Right renal cortex interstitium (tissue), 3 donors: ENCODE measurements at places on chromosomes 11 and 22.
A peak's percentile ranks its signal among the peaks of the same experiment; 100 is the strongest.

GRCh38 chr11:117146521-117146920 lies 2.4 kb downstream of the PAFAH1B2 start:
- no peak for DNase-seq

- no peak for DNase-seq
Measured at GRCh38 chr11:119403021-119403420, 20.0 kb downstream of the THY1 start.

- DNase-seq: no peak
Measured at GRCh38 chr11:111691741-111692140, 74.4 kb downstream of the PPP2R1B start.

DNA sequence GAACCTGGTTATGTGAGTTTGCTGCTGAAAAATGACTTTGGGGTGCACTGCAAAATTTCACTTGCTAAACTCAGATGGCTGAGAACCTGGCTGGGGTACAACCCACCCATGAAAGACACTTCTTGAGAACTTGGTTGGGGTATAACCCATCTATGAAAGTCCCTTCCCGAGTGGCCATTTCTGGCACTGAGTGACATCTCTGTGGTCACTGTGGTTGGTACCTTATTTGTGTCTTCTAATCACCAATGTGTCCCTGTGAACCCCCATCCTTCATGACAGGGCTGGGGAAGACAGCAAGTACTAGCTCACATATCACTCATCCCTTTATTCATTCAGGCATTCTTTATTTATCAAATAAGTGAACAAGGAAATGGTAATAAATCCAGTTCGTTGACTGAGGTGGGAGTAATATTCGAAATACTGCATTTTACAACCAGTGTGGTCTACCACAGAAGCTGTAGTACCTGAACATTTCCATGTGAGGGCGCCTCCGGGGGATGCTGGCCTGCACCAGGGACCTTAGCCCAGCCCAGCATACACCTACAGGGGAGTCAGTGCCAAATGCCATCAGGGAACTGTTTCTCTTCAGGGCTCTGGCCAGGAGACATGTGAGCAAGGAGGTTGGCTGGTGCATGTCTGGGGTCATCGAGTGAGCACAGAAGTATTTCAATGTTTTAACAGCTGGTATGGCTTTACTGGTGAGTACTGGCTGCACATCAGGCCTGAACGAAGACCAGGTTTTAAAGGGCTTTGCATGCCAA lies 122.1 kb downstream of the CSNK2A3 start:
- DNase-seq: no peak

- no peak for DNase-seq
Measured at GRCh38 chr22:45678961-45679912, 7.6 kb downstream of the ATXN10 start.

GRCh38 chr22:37240240-37240940 lies 3.7 kb downstream of the RAC2 start:
- DNase-seq: no peak

DNA sequence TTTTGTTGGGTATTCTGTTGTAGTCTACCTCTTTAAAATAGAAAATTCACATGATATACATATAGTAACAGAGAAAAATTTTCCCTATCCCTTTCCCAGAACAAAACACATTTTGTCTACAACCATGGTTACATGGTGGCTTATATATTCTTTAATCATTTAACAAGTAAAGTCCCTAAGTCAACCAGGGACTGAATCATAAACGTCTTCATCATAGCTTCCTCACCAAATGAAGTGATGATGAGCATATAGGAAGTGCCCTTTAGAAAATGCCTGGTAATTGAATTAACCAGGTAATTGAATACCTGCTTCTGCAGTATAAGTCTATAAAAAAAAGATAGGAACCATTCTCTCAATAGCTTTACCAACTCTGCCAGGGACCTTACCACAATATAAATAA lies 101.2 kb downstream of the APOL5 start:
- no peak for DNase-seq

DNA sequence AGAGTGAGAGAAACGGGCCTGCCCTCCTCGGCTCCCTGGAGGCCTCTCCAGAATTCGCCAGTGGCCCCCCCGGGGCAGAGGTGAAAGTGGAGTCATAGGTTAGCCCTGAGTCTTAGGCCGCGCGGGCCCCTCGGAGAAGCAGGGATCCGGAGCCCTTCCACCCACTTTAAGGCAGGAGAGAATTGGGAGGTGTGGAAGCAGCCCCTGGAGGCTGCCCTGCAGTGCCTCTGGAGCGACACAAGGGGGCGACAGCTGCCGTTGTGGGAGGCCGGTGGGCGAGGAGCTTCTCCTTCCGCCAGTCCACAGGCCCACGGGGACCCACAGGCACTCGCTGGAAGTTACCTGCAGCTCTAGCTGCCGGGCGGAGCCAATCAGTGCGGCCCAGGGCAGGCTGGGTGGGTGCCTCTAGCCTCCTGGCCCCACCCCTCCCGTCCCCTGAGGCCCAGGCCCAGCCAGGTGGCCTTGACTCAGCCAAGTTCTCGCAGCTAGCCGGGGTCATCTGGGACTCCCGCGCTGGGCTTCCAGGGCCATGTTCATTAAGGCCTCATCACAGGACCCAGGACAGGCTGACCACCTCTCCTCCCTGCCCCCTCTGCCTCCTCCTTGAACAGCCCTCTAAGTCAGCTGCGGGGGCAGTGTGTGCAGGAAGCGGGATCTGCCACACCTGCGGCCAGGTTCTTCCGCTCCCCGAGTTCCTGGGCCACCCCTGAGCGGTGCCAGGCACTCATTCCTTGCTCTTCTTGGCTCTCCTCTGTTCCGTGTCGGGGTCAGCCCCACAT lies 5.0 kb downstream of the DGKZ start:
- no peak for DNase-seq

GRCh38 chr22:49502126-49502826 lies 325.4 kb downstream of the BRD1 start:
- DNase-seq: no peak

DNA sequence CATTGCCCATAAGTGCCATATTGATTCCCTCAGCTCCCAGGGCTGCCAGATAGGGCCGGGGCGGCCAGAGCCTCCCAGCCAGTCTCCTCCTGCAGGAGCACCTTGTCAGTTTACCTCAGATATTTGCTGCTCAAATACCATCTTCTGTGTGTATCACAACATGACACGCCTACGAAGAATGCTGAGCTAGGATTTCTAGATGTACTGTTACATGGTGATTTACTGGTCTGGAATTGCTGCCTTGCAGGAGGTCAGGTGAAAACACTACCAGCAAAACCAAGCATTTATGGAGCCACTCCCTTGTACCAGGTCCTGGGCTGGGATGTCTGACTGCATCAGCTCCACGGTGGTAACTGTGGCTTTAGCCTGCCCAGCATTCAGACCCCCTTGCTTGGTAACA lies 11.8 kb downstream of the MICAL3 start:
- DNase-seq: no peak

DNA sequence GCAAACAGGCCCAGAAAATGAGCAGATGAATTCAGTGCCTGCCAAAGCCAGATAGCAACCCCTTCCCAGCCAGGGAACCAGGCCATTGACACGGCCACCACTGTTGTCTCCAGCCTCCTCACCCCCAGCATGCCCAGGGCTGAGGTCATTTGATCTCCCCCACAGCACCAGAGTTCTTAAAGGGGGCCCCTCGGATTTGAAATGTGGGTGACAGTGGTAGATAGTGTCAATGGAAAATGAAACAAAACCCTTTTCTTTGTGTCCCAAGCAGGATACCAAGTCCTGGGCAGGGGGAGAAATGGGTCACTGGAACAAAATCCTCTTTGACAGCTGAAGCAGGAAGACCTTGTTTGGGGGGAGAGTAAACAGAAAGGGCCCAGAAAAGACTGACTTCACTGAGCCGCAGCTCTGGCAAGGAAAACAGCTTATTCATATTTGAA lies 14.3 kb upstream of the ACCSL start:
- DNase-seq: no peak

- no peak for DNase-seq
Measured at GRCh38 chr11:115345840-115346239, 158.4 kb downstream of the CADM1 start.

DNA sequence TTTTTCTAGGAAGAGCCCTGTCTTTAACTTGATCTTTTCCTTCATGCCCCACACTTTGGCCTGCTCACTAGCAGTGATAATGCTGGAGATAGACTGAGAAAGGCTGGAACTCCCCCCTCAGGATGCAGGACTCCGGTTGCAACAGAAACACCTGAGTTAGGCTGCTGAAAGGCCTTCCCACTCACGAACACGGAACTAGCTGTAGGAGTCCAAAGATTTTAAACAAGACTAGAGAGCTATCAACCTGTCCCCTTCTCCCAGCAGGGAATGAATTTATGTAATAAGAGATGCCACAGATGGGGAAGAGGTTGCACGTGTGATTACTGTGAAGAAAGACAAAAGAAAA lies 13.0 kb downstream of the SCN3B start:
- no peak for DNase-seq

GRCh38 chr11:45354976-45355705 lies 69.0 kb upstream of the SYT13 start:
- DNase-seq: peak; percentile 84

DNA sequence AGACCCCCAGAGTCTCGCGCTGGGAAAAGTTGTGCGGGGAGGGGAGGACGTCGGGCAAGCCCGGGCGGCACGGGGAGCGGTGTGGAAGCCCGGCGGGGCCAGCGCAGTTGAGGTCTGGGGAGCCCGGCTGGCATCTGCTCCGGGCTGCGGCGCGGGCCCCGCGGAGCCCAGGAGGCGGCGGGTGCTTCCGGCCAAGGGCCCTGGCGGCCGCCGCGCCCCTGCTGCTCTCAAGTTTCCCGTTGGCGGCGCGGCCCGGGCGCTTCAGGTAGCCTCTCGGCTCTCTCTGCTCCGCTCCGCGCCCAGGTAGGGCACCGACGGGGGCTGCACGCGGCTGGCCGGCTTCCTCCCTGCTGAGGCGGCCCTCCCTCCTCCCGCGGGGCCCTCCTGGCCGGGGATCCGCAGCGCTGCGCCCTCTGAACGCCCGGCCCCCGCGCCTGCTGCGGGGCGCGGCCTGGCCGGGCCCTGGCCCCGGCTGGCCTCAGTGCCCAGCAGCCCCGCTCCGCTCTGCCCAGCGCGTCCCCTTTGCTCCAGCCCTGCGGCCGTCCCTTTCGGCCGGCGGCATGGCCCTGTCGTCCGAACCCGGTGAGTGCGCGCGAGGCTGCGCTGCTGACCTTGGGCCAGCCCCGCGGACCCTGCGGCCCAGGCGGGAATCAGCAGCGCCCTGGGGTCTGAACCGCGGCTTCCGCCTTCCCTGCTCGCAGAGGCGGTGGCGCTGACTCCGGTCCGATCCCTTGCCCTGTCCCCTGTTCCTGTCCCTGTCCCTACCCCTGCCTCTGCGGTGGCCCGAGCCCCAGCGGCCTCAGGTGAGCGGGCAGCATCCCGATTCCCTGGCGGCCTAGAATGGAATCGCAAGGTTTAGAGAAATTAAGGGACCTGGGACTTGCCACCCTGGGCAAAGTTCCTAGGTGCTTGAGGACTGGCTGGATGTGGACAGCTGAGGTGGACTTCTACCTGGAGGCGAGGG lies 4.3 kb upstream of the AMPD3 start:
- no peak for DNase-seq

GRCh38 chr11:66324664-66325063 lies 7.8 kb upstream of the CD248 start:
- DNase-seq: no peak

DNA sequence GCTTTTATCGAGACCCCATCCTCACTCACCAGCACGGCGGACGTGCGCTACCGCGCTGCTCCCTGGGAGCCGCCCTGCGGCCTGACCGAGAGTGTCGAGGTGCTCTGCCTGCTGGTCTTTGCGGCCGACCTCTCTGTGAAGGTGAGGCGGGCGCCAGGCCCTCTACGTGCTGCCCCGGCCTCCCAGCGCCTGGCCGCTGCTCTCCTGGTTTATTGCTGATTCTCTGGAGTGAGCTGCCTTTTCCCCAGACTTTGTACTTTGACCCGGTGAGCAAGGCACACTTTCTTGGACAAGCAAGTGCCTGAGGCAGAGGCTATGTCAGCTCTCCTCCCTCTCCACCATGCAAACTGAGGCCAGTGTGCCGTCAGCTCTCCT lies 6.5 kb downstream of the TPCN2 start:
- DNase-seq: no peak

- no peak for DNase-seq
Measured at GRCh38 chr11:33405834-33406602, 148.8 kb downstream of the HIPK3 start.

DNA sequence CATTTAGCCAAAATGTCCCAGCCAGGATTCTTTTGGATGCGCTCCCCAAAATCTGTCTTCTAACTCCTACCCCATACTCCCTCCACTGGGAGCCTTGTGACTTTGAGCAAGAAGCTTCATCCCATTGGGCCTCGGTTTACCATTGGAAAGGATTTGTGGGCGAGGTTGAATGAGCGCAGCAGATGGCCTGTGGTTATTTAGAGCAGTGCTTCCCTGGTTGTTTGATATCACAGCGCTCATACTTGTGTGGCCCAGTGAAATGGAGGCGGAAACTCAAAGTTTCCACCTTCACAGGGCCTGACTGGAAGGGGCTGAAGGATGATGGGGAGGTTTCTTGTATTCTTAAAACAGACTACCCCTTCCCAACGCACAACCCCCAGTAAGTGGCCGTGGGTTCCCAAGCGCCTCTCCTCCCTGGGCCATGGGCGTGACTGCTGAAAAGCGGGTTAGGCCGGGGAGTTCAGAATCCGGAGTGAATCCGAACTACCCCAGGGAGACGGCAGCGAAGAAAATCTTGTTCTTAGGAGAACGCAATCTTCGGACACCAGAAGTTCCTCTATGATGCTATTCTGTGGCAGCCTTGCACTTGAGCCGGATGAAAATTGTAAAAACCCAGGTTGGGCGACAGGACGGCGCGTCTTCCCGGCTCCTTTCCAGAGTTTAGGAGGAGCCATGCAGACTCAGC lies 1.2 kb upstream of the ATF4 start:
- no peak for DNase-seq

GRCh38 chr11:114151631-114152030 lies 92.1 kb downstream of the ZBTB16 start:
- no peak for DNase-seq

DNA sequence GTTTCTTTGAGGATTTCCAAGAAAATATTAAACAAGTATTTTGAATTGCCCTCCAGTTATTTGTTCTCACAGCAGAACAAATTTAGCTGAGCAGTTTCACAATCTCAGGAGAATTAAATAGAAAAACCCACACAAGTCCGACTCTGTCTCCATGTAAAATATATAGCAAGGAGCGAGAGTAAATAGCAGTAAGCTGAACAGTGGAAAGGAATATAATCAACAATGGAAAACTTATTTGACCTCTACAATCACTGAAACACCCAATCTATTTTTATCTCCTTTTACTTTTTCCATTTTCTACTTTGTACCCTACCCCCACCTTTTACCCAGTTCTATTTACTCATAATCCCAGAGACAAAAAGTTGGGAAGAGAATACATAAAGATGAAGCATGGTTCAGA lies 34.4 kb downstream of the NARS2 start:
- DNase-seq: no peak

DNA sequence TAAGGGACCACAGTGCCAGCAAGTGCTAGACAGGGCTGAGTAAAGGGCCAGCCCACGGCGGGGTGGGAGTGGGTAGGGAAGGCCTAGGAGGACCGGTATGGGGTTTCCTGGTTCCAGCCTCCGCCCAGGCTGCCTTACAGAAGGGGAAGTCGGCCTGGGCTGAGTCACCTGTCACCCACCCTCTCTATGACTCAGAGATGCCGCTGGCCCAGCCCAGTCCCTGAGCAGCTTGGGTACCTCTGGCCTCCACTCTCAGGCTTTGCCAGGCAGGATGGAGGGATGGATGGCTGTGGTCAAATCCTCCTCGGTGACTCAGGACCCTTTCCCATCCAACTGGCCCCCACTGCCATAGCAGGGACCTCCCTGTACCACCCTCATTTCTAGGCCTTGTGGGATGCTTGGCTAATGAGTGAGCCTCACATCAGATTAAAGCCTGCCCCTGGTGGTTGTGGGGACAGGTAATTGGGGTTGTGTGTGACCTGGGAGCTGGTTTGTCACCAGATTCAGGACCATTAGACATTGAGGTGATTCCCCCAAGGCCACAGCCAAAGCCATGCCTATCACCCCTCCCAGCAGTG lies 13.9 kb downstream of the SLC35E4 start:
- DNase-seq: no peak
